GM12892 (cell line): ENCODE measurements at places on chromosomes 2 and 18.

DNA sequence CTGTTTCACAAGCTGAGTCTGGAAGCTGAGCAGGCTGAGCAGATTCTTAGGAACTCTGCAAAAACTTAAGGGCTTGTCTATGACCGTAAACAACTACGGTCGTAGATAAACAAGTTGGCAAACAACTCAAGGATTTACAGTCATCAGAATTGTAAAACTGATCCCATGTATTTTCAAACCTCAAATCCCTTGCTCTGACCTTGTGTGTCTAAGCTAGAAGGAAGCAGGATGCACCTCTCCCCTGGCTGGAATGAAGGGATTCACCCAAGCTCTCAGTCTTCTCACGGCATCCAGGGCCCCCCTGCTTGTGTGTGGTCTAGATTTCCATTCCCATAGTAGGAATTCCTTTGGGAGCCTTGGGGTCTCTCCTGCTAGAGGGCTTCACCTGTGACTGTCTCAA, 12.4 kb upstream of the IL1RN start:
- DNase-seq, result no peak

DNA sequence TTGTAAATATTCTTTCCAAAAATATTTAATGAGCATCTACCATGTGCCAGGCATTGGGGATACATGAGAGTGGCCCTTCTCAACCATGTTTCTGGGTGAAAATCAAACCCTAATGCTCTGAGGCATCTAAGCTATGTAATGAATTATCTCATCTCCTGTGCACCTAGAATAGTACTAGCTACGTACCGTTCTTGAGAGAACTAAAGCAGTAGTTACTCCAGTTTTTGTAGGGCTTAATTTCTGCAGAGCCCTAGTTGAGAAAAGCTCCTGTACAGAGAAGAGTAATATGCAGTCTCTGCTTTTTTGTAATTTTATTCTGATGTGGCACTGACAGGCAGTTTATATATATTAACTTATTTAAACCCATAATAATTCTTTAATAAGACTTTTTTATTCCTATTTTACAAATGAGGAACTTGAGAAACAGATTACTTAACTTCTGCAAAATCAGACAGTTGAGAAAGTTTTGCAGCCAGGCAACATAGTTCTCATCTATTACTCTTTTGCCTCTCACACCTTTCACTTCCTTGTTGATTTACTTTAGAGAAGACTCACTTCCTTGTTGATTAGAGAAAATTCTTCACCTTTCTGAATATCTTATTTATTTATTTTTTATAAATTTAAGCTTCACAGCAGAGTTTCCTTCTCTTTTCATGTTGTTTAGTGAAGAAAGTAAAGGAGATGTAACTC, 3.1 kb downstream of the SPOPL start:
- no peak for DNase-seq

DNA sequence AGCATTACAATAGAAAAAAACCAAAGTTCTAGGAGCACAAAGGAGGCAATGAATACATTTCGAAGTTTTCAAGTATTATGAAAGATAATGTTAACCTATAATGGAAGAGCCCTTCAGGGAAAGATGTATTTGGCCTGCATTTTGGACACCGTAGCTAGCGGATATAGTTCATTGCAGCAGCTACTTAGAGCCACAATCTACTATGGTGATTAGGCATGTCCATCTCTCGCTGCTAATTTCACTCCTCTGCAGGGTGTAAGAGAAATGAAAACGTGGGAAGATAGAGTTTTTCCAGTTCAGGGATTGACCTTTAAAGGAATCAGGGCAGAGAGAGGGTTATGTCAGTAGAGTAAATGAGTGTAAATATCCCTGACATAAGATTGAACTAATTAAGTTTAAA, 8.5 kb upstream of the CAVIN2 start:
- no peak for DNase-seq

DNA sequence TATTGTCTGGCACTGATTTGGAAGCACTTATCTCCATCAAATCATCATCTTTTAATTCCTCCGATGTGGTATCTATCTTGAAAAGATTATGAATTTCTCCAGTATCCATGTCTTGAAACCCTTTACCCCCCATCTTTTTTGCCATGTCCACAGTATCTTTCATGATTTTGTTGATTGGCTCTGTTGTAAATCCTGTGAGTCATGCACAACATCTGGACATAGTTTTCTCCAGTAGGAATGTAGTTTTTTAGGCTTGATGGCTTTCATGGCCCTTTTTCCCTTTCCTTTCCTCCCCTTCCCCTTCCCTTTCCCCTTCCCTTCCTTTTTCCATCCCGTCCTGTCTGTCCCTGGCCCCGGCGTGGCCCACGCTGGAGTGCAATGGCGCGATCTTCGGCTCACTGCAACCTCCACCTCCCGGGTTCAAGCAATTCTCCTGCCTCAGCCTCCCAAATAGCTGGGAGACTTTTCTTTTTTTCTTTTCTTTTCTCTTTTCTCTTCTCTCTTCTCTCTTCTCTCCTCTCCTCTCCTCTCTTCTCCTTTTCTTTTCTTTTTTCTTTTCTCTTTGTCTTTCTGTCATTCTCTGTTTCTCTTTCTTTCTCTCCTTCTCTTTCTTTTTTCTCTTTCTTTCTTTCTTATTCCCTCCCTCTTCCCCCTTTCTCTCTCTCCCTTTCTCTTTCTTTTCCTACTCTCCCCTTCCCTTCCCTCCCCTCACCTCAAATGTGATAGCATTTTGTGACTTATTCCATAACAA, 18.4 kb upstream of the ZNF638 start:
- DNase-seq, result no peak

GRCh38 chr2:34481542-34481941, 882.4 kb upstream of the FAM98A start:
- DNase-seq, result no peak

- DNase-seq, result no peak
Measured at GRCh38 chr2:219230059-219230540, 494 bp downstream of the ANKZF1 start.

DNA sequence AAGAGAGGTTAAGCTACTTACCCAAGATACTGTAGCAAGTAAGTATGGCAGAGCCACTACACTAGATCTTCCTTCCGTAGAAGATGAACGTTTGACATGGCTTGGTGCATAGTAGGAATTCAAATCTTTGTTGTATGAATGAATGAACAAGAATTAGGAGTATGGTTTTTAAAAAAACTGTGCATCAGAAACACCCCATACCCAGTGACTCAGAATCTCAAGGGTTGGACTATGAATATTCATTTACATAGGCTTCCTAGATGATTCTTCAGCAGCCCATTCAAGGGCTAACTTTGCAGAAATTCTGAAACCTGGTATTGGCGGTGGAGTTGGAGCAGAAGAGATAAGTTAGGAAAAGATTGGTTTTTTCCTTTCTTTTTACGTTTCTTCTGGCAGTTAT, 5.4 kb downstream of the ACTR3 start:
- no peak for DNase-seq

GRCh38 chr2:77270433-77270832, 251.7 kb downstream of the LRRTM4 start:
- DNase-seq, result no peak

DNA sequence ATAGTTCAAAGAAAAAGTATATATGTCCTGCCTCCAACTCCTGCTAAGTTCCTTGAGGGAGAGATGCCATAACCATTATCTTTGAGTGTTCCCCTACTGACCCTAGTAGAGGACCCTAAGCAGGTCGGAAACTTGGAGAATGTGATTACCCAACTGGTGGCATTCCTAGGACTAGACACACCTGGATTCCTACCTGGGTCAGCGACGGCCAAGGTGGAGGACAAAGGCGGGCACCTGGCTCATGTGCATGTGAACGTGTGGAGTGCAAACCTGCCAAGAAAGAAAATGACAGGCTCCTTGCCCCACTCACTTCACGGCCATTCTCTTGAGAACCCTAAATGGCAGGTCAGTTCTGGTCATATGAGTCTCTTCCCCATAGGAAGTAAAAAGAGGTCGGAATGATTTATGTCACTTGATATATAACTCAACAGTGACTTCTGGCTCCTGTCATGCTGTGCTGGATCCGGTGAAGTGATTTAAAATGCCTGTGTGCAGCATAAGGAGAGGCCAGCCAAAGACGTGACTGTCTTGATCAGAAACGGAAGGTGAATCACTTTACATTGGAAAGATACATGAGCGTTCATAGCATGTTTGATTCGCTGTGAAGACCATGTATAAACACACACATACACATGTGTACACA, 371.6 kb downstream of the EIPR1 start:
- no peak for DNase-seq

- peak; percentile 77 for DNase-seq
Measured at GRCh38 chr18:48975817-48976649, 25.3 kb upstream of the SMAD7 start.

DNA sequence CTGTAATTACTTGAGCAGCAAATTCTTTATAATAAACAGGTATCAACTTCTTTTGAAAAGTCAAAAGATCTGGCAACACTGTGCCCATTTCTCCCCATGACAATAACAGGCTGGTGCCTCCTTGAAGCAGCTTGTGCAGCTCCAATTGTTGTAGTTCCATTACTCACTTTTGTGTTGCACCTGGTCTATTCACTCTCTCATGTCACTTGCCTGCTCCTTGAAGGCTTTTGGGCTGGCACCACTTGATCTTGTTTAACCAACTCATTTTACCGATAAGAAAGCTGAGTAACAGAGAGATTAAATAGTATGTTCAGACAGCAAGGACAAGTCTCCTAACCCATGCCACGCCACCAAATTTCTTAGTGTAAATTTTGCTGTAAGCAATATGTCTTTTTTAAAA, 314.5 kb downstream of the OSR1 start:
- DNase-seq, result no peak

GRCh38 chr2:127510073-127510472, 16.2 kb downstream of the IWS1 start:
- DNase-seq, result no peak

DNA sequence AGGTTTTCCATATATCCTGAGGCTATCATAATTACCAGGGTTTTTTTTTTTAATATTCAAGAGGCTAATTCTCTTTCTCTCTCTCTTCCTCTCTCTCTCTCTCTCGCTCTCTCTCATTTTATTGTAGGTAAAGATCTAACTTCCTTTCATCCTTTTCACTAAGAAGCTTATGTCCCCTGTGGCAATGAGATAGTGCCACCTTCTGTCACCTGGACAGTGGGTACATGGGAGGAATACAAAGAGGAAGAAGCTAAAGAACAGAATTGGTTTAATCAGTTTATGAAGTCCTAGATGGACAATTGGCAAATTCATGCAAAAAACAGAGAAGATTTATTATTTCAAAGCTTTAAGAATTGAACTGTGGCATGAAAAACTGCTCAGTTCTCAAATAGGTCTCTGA, 1582.3 kb upstream of the TMEFF2 start:
- no peak for DNase-seq

- no peak for DNase-seq
Measured at GRCh38 chr2:163646687-163647086, 89.1 kb downstream of the FIGN start.

- no peak for DNase-seq
Measured at GRCh38 chr2:167048829-167049228, 160.5 kb downstream of the XIRP2 start.

DNA sequence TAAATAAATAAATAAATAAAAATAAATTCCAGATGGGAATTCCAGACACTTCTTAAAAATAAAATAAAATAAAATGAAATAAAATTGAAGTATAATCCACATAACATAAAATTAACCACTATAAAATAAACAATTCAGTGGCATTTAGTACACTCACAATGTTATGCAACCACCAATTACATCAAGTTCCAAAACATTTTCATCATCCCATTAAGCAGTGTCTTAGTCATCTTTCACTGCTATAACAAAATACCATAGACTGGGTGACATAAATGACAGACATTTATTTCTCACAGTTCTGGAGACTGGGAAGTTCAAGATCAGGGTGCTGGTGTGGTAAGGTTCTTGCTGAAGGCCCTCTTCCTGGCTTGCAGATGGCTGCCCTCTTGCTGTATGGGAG, 22.6 kb upstream of the PROKR1 start:
- DNase-seq, result no peak

DNA sequence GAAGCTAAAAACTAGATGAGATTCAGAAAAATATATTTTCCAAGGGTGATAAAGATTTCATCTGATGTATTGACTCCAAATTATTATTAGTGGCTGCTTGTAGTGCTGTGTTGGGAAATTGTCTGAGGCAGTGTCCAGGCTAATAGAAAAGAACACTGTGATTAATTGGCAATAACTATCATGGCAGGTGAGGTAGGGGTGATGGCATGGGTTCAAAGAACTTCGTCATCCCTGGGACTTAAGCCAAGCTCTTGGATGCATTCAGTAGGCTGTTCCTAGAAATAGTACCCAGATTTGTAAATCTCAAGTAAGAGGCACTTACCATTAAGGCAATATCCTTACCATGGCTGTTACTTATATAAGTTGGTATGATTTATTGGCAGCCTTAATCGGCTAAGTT, 13.2 kb upstream of the RAPGEF4 start:
- DNase-seq, result no peak
